GM13977 (cell line): ENCODE measurements at places on chromosomes 7 and 10.

DNA sequence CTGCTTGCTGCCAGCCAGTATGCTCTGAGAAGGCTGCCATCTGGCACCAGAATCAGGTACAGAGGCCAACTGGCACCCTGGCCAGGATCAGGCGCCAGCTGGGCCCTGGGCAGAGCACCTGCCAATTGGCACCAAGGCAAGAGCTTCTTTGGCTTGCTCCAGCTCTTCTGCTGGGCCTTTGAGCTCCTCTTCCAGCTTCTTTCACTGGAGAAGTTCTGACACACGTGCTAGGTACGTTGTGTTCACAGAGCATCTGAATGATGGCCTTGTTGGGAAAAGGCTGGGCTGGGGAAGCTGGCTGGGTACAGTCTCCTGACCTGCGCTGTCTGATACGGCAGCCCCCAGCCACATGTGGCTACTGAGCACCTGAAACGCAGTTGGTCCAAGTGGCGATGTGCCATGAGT lies 31.7 kb upstream of the OPALIN start:
- no peak for DNase-seq

DNA sequence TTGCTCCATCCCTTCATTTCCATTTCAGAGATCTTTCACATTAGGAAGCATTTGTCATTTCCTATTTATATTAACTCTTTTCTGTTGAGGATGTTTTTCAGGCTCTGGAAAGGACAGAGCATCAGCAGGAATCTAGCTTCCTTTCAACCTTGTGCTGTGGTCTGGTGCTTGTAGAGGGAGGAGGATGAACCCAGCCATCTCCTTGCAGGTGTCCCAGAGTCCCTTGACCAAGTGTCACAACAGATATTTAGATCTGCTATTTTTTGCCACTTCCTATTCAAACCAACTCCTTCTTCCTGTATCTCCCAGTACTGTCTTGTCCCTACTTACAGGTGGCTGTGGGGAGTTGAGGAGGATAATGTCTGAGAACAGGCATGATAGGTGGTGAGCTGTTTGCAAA lies 742.8 kb downstream of the GRID1 start:
- DNase-seq, result no peak

- DNase-seq, result no peak
These were observed 626.0 kb downstream of the ACTR3B start for GRCh38 chr7:153385502-153385901.

GRCh38 chr10:131424836-131425491 lies 113.4 kb upstream of the TCERG1L start:
- no peak for DNase-seq

DNA sequence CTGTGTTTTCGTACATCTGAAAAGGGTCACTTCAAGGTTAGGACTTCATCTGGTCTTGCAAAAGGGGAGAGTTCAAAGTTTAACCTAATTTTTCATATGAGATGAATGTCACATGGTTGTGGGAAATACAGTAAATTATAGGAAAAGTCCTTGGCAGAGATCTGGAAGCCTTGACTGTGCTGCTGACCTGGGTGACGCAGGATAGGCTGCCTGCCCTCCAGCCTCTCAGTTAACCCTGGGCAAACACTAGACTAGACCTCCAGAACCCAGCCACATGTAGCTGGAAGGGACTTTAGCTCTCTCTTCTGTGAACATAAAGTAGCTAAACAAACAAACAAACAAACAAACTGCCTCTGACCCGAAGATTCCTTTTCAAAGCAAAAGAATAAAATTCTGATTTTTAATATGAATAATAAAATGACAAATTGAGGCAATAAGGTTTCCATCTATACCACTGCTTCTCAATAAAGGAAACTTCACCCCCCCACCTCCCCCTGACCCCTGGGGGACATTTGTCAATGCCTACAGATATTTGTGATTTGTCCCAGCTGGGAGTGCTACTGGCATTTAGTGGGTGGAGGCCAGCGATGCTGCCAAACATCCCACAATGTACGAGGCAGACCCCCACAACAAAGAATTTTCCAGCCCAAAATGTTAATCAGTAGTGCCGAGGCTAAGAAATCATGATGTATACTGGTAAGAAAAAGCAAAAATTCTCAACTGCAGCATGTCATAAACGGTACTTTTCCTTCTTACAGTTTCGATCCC lies 75.2 kb upstream of the PRR15 start:
- DNase-seq, result no peak

DNA sequence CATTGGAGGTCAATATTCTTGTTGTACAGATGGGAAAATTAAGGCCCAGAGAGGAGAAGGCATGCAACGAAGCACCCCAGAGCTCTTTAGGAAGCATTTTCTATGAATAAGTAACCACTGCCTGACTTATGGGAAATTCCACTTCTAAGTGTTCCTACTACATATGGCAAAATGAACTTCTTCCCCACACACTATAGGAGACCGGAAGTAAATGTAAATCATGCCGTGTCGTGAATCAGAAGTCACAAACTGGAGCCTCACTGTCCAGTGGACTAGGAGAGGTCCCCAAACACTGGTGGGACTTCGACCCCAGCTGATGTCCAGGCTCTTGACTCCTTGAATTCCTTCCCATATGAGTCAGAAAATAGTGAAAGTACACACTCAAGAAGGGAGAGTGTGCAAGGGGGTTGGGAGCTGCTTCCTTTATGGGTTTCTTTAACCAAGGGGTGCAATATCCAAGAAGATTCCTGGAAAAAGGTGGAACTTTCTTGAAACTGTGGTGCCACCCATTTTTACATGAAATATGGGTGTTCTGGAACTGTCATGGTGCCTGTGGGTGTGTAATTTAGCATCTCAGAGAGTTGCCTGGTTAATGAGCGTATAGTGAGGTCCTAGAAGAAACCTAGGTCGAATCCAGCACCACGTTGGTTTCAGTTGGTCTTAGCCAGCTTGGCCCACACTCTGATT lies 6.7 kb downstream of the RASSF4 start:
- peak; percentile 15 for DNase-seq

DNA sequence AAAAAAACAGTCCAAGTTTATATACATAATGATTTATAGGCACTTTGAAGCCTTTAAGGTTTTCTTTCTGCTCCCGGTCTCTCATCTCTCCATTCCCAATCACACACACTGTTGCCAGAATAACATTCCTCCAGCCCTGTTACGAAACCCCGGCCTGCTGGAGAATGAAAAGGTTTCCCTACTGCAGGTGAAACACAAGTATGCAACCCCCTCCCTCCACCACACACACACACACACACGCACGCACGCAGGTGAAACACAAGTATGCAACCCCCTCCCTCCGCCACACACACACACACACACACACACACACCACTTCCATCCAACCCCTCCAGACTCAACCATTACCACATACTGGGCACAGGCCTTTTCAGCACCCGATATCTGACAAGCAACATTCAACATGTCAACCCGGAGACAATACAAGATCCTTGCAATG lies 87.5 kb downstream of the PARD3 start:
- DNase-seq, result no peak

DNA sequence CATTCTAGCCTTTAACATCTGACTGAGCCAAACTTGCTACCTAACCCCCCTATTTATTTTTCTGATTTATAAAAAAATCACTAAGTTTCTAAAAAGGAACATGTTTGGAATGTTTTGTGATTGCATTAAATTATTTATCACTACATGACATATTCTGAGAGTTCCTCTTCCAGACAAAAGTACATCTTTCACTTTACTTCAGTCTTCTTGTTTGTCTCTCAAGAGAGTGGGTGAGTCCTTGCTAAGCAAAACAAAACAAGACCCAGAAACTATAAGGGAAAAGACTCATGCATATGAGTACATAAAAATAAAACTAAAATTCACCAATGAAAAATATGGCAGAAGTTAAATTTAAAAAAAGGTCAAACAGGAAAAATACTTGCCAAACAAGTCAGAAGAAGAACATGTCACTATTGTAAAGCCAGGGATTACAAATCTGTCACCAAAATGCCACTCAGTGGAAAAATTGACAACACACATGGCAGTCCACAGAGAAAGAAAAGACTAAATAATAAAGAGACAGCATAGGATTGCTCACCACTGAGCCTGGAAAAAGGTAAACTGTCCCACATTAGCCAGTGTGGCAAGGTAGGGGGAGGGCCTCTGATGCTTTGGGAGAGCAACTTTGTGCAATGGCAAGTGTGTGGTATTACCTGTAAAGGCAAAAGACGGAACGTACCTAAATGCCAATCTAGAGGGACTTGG lies 166.7 kb upstream of the ZNF32 start:
- DNase-seq, result no peak

DNA sequence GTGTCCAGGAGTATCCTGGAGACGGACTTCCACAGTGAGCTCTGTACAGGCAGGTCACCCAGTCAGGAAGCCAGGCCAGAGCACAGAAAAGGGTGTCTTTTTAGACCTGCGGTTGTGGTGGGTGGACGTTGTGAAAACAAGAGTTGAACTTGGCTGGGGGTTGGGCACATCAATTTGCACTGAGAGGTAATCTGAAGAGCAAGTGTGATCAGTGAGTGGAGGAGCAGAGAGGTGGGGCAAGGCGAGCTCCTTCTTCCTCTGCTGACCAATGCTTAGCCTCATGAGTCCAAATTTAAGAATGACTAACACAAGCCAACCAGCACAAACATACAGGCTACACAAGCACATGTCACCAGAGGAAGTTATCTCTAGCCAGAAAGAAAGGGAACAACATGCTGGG lies 310.8 kb downstream of the TCERG1L start:
- no peak for DNase-seq

- DNase-seq, result no peak
These were observed 9.8 kb upstream of the RAB18 start for GRCh38 chr10:27494116-27494805.

GRCh38 chr10:69359594-69359993 lies 57.1 kb downstream of the TACR2 start:
- DNase-seq, result no peak

DNA sequence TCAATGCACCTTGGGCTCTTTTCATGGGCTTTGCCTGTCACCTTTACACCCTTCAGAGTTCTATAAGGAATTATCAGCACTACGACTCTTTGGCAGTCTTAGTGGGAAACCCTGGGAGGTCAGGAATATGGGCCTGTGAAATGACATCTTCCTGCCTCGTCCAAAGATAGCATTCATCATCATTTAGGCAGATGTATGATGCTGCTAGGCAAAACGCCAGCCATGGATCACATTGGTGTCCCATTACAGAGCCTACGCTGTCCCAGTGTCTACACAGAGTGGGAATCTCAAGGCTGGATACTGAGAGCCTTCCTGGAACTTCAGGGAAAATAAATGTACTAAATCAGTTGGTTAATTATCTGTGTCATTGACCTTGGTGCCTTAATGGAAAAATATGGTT lies 259.4 kb upstream of the CELF2 start:
- no peak for DNase-seq

DNA sequence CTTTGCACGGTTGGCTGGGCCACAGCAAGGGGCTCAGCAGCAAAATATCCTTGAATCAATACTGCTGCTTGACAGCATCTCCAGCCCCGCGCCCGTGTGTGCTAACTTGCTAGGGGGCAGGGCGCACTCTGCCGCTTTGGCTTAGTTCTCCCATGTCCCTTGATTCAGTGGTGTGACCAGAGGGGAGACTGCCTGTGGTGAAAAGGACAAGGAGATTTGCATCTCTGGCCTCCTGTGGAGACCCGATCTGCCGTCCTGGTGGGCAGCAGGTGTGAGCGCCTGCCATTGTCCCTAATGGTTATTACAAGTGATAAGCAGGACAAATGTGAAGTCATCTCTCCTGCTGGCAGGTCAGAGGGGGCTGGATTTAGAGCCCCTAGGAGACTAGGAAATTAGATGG lies 500.2 kb upstream of the GALNT17 start:
- DNase-seq, result no peak

GRCh38 chr7:22776964-22777363 lies 45.7 kb downstream of the TOMM7 start:
- no peak for DNase-seq

DNA sequence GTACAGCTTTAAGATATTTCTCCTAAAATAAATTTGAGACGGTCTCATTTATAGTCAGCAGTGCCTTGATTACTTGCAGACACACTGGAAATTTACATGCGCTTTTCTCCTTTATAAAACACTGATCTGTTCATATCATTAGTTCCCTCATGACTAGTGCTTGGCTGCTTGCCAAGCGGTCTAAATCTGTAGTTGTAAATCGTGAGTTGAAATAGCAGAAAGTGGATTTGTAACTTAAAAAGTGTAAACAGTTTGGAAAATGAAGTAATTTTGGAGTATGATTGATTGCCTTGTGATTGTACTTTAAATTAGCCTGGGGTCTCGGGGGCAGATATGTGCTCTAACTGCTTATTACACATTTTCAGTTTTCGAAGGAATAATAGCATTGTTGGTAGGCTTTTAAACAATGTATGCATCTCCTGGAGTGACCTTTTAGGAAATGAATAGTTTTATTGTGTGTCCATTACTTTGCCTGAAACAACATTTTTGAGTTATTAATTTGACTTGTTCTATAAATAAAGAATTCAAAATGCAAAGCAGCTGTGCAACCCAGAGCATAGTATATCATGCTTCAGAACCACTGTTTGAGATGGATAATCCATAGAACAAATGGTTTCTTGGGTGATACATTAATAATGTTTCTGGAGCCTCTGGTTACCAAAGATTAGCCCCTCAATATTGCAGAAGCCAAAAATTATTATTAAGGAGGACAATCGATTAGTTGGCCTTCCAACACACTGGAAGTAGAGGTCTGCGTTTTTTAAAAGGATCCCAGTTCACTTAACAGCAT lies 73.3 kb downstream of the ARID5B start:
- DNase-seq, result no peak

- no peak for DNase-seq
These were observed 2.1 kb upstream of the FAM171A1 start for GRCh38 chr10:15373199-15373598.

DNA sequence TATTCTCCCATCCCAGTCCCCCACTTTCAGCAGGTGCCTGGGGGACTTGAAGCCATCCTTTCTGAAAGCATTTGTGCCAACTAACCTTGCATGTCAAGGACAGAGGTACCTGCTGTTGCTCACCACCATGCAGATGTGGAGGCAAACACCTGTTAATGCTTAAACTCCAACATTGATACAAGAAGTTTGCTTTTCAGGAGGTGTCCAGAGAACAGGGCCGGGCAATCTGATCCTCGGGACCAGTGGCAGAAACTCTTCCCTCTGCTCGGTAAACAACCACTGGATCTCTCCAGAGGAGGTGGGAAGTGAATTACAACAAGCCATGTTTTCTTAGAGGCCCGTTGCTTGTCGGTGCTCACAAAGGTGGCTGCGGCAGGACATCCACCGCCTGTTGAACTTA lies 54.7 kb downstream of the FGFR2 start:
- DNase-seq, result no peak
